ENCODE measurements at places on chromosomes 13 and 19. TPM values are rescaled to one million over a fixed set of nuclear protein-coding genes. Genes with fewer than 3 reads are reported as not detected.

GRCh38 chr13:78659450-78659730 is 435 bp upstream of the OBI1 start:
- DNase-seq, result no peak

GRCh38 chr13:79674765-79675515 is 194.0 kb downstream of the NDFIP2 start:
- DNase-seq, result no peak

GRCh38 chr19:28710278-28710677 is 502.7 kb downstream of the UQCRFS1 start:
- no peak for DNase-seq

- DNase-seq, result no peak
Observed at GRCh38 chr19:34962687-34963572, 1.1 kb downstream of the ZNF792 start.

GRCh38 chr13:99367106-99367616 is 60.0 kb upstream of the GPR183 start:
- DNase-seq, result no peak

DNA sequence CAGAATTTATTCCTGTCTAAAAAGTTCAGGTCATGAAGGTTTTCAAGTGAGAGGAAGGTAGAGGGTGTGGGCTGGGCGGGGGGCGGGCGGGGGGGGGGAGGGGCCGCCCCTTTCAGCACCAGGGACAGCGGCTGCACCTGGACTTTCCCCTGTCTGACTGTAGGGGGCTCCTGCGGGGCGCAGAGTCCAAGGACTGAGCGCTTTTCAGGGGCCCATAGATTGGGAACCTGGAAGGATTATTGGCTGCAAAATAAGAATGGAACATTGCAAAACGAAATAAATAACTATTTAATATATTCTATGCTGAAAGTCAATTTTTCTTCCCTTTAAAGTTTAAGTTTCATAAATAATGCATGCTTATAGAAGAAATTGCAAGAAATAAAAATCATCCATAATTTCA is 8.9 kb upstream of the CYP4F3 start:
- peak; percentile 30 for DNase-seq

DNA sequence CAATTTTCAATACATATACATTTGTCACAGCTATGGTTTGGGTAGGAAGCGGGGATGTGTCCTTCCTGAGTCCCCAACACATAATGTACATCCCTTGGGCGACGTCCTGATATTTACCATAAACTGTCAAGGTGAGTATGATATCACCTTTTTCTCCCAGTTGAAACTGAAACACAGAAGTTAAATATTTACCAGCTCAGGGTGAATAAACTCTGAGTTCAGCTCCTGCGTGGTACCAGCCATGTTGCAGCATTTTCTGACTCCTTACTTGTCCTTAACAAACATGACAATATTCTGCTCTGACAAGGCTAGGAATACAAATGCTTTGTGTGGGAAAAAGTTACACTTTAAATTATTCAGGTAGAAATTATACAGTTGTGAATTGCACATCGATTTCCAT is 294.2 kb downstream of the TEX29 start:
- no peak for DNase-seq

- DNase-seq, result no peak
Observed at GRCh38 chr13:100433475-100433874, 155.1 kb downstream of the GGACT start.

DNA sequence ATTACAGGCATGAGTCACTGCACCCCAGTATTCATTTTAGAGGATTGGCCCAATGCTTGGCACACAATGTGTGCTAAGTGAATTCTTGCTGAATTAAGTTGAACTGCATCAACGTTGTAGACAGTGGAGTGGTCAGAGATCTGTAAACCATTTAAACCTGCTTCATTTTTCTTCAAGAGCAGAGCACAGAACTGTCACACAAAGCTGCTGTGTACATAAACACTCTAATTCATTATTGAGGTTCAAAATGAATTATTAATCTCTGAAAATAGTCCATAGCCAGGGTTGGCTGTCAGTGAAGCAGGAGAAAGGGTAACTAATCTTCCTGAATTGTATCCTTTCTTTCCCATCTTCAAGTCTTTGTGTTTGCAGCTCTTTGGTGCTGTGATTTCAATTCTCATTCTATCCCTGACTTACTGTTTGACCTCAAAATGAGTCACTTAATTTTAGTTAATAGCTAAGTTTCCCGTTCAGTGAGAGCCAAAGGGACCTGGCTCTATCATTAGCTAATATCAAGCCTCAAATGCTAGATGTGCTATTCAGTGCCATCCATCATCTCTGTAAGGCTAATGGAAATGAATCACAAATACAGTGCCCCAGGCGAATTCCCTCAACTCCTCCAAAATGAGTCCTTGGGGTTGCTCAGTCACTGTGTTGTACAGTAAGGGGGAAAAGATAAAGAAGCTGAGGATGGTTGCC is 77.0 kb upstream of the TSC22D1 start:
- no peak for DNase-seq

- DNase-seq, result no peak
Observed at GRCh38 chr13:48302871-48303358, 636 bp upstream of the RB1 start.

DNA sequence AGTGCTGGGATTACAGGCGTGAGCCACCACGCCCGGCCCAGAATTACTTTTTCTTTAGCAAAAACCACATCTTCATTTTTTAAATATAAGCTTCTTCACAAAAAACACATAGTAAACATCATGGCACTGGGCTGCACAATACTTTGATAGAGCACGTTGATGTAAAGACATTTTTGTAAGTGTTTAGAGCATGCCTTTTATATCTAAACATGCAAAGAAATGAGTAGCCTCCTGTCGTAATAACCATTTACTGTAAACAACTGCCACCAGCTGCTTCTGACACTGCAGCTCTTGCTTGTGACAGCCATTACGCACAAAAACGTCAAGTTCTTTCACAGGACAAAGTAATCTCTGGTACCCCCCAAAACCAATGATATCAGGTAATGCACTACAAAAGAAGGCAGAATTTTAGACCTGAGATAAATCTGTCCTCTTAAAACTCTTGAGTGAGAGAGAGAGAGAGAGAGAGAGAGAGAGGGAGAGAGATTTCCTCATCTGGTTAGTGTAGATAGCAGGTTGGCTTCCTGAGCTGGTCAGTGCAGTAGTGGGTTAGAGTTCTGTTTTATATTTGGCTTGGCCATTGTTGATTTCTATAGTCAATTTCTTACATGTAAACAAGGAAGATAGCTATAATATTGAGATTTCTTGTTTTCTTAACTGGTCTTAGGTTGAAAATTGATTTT is 6.7 kb upstream of the ZNF548 start:
- DNase-seq, result no peak

DNA sequence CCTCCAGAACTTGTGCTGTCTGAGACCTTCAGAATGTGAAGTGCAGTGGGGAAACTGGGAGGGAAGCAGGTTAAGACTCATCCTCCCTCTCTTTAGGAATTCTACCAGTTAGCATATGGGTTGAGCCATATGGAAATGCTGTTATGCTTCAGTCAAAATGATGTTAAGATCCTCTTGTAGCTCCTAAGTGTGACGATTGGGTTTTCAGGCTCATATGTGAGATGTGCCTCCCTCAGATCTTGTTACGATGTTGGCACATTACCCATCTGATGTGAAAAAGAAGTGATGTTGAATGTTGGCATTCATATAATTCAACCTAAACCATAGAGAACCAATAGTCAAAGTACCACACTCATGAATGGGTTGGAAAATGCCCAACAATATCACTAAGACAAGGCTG is 67.8 kb upstream of the IPO5 start:
- no peak for DNase-seq

- no peak for DNase-seq
Observed at GRCh38 chr19:23971598-23971997, 56.9 kb downstream of the ZNF726 start.

DNA sequence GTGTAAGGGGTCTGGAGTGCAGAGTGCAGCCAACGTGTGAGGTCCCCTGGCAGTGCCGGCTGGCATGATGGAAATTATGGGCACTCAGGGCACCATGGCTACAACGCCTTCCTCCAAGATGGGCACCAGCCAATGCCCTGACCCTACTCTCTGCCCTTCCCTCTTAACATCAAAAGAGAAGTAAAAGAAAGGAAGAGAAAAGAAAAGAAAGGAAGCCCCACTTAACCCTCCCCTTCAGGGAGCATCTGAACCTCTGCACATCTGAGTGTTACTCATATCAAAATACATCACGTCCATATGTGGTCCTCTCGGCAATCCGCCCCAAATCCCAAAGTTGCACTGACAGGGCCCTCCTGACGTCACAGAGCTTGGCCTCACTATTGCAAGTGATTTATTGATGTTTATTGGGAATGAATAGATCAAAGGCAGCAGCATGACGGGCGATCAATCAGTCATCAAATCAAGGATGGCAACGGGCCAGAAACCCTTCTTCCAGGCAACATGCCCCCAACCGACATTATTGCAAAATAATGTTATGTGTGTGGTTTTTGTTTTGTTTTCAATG is 1.3 kb downstream of the TSHZ3 start:
- no peak for DNase-seq

- no peak for DNase-seq
Observed at GRCh38 chr13:50377726-50378270, 362.6 kb downstream of the KCNRG start.

Gene KLK1
- total RNA-seq, result not detected

Gene SLC8A2
- total RNA-seq, result not detected

Gene PLIN4
- total RNA-seq, result not detected

Gene CDC37
- total RNA-seq, result 198 TPM

Gene PLPPR2
- 7.5 TPM for total RNA-seq

Gene KCNN1
- total RNA-seq, result not detected

Gene B3GNT8
- 4.8 TPM for total RNA-seq

Gene NEK5
- not detected for total RNA-seq

Gene IGFL3
- total RNA-seq, result not detected

Gene KMT2B
- 74.0 TPM for total RNA-seq

Gene STXBP2
- 256 TPM for total RNA-seq

Gene ZNF296
- total RNA-seq, result 3.4 TPM

All from T-helper 17 cell (primary cell).